NT2/D1 (cell line): ENCODE measurements at places on chromosomes 7 and 10.

- DNase-seq, result no peak
Measured at GRCh38 chr10:55550236-55550635, 749.2 kb upstream of the PCDH15 start.

DNA sequence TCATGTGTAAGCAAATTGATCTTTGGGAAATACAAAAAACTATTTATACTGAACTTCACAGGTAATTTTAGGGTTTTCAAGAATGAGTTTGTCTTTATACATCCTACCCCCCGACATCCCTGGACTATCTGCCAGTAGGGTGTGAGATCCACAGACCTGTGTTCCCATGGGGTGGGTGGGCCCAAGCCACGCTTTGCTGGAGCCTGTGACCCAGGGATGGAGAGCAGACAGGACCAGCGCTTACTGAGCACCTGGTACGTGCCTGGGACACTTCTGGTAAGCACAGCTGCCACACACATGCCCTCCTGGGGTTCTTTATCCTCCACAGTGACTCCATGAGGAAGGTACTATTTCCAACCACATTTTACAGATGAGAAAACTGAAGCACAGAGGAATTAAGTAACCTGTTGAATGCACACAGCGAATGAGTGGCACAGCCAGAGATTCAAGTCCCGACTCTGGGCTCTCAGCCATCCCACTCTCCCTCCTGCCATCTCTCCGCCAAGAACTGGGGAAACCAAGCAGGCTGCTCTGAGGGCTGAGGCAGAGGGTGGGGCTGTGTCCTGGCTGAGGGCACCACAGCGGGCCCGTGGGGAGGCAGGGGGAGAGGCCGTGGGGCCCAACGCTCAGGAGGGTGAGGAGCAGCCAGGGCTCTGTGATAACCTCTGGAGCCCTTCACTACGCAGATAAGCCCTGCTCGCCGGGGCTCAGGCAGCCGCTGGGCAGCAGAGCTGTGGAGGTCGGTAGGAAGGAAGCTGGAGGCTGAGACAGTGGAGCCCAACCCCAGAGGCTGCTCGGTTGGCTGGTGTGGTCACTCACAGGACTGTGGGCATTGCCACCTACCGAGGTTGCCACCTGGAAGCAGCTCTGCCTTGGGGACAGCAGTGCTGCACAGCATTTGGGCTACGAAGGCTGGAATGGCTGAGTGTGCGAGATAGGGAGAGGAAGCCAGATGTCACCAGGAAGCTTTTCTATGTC lies 124.2 kb downstream of the ARHGAP22 start:
- DNase-seq, result no peak

DNA sequence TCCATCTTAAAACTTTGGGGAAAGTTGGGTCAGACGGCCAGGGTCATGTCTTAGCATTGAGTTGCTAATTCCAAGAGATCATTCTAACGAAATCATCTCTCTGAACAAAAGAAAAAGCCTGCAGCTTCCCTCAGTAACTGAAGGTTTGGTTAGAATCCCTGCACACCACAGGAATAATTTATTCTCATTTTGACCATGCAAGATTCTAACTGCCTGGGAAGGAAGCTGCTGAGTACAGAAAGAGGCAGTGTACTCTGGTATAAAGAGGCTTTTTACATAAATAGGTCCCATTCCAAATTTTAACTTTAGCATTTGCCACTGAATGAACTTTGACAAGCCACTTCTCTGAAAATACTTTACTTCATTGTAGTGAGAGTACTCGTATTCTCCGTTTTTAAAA lies 76.9 kb upstream of the RSBN1L start:
- DNase-seq, result peak; percentile 13

DNA sequence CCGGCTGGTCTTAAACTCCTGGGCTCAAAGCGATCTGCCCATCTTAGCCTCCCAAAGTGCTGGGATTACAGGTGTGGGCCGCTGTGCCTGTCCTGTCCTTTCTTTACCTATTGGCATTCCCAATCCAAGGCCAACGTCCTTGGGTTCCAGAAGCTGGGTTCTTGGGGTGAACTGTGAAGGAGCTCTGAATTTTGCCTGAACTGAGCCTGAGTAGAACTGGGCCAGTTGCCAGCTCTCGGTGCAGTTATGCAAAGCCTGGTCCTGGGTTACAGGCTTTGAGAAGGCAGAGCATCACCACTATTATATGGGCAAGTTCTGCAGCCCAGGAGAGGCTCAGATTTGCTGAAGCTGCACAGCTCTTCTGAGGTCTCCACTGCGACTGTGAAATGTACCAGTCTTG lies 24.6 kb upstream of the SH2D4B start:
- DNase-seq, result no peak

DNA sequence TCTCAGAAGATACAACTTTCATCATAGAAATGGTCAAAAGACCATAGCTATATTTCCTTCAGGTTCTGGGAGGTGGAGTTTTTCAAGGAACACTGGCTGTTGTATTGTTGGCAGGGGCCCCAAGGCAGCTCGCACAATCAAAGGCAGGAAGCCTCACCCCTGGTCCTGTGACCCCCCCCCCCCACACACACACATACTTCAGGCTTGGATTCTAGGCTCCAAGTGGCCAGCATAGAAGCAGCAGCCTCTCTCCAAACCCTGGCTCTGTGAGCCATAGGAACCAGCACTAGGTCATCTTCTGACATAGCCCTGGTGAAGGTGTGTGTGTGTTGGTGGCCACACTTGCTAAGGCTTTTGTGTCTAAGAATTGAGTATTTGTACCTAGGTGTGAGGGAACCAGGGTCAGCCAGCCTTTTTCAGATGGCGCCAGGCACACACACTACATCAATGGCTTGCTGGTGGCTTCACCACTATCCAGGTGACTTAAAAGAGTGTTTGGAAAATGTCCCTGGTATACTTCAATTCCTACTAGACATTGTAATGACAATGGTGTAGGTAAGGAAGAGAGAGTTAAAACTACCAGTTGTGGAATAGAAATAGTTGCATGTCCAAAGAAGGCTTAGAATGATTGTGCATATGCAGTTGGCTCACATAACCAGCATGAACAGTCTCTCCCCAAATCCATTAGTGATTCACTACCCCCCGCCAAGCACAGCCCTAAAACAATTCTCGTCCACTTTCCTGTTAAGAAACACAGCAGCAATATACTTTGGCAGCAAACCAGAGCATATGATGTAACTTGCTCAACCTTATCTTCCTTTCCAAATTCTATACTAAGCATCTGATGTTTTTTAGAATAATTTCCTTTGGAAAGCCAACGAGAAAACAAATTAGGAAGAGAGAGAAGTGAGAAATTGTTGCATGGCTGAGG lies 91.3 kb downstream of the AVL9 start:
- no peak for DNase-seq

- DNase-seq, result no peak
Measured at GRCh38 chr7:144388950-144389349, 14.5 kb downstream of the NOBOX start.

DNA sequence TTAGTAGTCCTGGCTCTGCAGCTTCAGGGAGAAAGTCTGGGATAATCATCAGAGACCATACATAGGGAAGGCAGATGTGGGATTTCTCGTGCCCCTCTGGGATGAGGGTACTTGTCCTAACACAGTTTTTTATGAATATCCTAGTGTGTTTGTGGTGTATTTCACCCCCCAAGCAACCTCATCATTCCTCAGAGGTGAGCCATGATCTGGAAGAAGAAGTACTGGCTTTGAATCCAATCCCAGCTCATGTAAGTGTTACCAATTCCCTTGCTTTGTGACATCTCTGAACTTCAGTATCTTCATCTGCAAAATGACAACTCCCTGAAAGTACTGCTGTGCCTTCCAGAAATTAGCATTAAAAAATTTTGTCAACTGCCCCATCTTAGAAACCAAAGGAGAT lies 347.5 kb upstream of the ZMIZ1 start:
- no peak for DNase-seq

DNA sequence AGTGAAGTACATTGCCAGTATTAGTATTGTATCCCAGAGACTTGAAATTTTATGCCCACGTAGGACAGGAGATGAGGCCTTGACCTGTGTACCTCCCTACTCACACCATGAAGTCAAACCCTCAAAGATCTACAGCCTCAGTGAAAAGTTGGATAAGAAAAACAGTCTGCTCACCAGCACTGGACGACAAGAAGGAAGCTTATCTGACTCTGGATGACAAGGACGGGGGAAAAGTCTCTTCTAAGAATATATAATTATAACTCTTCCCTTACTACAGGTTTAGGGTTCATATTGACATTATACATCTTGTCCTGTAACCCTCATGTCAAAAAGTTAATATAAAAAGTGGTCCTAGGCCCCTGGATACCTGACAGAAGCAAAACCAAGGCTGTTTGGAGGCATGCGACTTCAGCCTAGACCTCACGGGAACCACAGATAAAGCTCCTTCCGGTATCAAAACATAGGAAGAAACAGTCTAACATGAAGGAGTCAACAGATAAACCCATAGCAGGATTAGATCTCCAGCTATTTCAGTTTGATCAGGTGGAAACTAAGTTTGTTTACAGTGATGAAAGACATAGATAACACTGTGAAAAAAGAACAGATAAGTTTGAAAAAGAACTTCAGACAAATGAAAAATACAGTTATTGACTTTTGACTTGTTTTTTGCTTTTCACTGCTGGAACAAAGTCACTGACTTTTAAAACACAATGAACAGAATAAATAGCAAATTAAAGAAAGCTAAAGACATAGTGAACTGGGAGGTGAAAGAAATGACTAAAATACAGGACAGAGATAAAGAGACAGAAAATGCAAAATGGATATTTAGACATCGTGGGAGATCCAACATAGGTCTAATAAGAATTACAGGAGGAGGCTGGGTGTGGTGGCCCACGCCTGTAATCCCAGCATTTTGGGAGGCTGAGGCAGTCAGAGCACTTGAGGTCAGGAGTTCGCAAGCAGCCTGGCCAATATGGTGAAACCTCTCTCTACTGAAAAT lies 145.9 kb downstream of the PHTF2 start:
- no peak for DNase-seq

GRCh38 chr7:91847876-91848588 lies 32.5 kb downstream of the MTERF1 start:
- DNase-seq, result no peak

DNA sequence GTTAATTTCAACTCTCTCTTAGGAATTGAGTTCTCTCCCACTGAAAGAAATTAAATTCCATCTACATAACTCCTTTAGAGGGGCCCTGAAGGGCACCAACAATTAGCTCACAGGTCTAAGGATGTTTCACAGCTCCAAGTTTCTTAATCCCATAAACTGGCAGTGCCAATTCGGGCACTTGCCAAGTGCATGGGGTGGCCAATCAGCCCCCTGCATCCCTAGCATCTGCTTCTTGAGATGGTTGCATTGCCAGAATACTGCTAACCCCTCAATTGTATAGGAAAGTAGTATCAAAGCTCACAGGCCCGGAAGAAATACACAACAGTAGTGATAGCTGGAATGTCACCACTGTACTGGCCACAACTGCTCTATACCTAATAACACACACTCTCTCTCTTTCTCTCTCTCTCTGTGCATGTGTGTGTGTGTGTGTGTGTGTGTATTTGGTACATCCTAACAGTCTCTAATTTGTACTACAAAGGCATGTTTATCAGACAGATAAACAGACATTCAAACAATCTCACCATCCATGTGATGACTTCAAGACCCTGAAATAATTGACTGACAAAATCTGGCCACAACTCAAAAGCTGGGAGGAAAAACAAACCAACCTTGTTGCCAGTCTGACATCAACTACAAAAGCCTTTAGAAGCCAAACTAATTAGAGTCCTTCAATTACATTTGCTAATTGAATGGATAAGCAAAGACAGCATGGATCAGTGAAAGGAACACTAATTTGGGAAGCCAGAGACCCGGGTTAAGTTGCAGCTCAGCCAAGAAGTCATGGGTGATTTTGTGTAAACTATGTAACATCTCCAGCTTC lies 27.8 kb downstream of the HIBADH start:
- DNase-seq, result no peak

DNA sequence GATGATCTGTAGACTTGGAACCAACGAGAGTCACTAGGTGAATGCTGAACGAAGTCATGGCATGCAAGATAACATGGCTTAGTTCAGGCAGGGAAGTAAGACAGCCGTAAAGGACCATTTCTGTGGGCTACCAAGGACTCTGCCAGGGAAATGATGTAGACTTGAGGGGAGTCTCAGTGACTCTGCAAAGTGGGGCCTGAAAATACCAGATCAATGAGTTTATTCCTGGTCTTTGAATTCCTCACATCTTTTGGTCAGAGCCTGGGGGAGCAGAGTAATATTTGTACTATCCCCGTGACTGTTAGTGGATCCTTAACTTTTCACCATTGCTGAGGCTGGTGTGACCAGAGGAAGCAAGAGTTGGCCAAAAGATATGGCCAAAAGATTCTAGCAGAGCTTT lies 60.7 kb upstream of the INHBA start:
- DNase-seq, result no peak

DNA sequence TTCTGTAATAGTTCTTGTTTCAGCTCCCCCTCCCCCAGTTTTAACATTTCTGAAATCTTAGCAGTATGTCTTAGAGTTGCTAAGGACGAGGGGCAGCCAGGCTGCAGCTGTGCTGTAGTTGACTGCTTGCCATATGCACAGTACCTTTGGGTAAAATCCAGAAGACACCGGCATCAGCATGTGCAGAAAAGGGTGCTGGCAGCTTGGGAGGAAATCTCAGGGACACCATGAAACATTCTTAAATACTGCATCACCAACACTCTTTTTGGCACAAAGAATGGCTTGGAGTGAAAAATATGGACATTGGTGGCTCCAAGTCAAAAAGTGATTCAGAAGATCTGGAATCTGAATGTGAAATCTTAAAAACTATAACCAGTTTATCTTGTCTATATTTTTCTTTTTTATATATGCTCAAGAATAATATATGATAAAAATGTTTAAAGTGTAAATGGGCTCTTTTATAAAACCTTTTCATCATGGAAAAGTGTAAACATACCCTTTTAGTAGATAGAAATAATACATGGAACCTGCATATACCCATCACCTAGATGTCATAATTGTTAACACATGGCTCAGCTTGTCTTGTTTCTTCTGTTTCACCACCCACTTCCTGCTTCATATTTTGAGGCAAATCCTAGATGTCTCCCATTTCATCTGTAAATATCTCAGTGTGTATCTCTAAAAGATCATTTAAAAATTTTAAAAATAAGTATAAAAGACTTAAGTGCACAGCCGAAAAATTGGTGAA lies 34.4 kb upstream of the ARMS2 start:
- DNase-seq, result no peak

- no peak for DNase-seq
Measured at GRCh38 chr10:49371967-49372366, 23.9 kb downstream of the DRGX start.

- DNase-seq, result no peak
Measured at GRCh38 chr10:84293171-84293570, 35.2 kb upstream of the CCSER2 start.

GRCh38 chr7:130356121-130356875 lies 11.7 kb downstream of the CPA5 start:
- peak; percentile 83 for DNase-seq

GRCh38 chr10:62528441-62528840 lies 154.3 kb downstream of the ZNF365 start:
- DNase-seq, result no peak

- no peak for DNase-seq
Measured at GRCh38 chr10:59340285-59340684, 22.1 kb downstream of the FAM13C start.

- DNase-seq, result no peak
Measured at GRCh38 chr10:73262105-73262730, 9.8 kb upstream of the MRPS16 start.
